Daoy (cell line): ENCODE measurements at places on chromosomes 16 and 17. TPM values are rescaled to one million over a fixed set of nuclear protein-coding genes. Genes with fewer than 3 reads are reported as not detected.

The NPIPB6 gene
- 0.46 TPM in 1 of 2 replicates, not detected in the other for total RNA-seq

The SLC47A1 gene
- not detected in 2 replicates for total RNA-seq

The CD300H gene
- total RNA-seq: not detected in 2 replicates

The ST6GALNAC1 gene
- not detected in 2 replicates for total RNA-seq
